ENCODE measurements at places on chromosomes 1 and 21. TPM values are rescaled to one million over a fixed set of nuclear protein-coding genes. Genes with fewer than 3 reads are reported as not detected.

HSD17B7 gene
- 6.0 TPM for polyA plus RNA-seq

LEFTY2 gene
- not detected for polyA plus RNA-seq

GRCh38 chr1:153769221-153769620, 6.0 kb upstream of the SLC27A3 start:
- no peak for DNase-seq

DNA sequence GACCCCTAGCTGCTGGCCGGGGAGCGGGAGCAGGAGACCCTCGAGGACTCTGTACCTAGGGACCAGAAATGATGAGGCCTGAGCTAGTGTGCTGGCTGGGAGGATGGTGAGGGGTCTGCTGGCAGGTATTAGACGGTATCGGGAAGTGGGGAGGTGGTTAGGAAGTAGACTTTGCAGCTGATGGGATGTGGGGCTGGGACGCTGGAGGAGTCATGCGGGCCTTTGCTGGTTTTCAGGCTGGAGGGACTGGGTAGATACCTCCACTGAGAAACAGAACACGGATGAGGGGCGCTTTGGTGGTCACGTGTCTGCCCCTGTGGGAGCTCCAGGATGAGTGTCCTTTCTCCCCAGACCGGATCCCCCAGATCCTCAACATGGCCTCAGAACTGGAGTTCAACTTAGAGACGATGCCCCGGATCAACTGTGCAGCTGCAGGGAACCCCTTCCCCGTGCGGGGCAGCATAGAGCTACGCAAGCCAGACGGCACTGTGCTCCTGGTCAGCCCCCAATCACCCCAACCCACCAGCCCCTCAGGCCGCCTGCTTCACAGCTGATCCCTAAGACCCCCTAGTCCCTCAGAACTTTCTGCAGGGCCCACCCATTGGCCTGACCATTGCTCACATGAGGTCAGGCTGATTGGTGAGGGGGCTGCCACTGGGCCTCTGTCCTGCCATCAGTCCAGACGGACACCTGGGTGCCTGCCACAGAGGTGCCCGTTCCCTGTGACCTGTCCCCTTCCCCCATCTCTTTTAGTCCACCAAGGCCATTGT, 8.0 kb downstream of the TIE1 start:
- DNase-seq, result no peak

GRCh38 chr1:184568148-184568547, 181.3 kb downstream of the C1orf21 start:
- no peak for DNase-seq

DNA sequence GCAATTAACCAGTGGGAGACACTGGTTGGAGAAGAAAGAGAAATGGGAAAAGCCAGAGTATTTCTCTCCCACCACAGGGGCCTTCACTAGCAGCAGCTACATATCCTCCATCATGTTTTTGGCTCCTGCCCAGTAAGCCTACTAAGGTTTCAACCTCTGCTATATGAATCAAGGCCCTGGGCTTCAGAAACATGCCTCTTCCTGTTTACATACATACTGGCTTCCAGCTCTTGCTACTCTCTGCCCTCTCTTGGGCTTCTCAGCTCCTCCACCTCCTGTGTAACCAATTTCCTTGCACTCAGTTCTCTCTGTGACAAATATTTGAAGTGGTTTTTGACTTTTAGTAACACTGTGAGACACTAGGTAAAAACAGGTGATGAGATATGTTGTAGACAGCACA, 80.8 kb downstream of the LRRC7 start:
- no peak for DNase-seq

GRCh38 chr21:28687586-28687985, 305.1 kb downstream of the LTN1 start:
- DNase-seq, result no peak

DNA sequence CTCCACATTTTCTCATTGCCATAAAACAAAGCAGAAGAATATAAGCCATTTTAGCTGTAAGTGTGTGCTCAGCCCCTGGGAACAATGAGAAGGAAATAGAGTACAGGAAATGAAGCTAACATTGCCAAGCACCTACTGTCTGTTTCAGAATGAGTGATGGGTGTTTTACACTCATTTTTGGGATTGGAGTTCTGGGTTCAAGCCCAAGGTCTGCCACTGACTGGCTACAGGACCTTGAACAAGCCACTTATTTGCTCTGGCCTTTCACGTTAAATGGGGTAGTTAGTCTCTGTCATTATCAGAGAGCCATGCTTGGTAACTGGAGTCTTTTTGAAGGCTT, 80.7 kb upstream of the KAZN start:
- DNase-seq, result no peak

DNA sequence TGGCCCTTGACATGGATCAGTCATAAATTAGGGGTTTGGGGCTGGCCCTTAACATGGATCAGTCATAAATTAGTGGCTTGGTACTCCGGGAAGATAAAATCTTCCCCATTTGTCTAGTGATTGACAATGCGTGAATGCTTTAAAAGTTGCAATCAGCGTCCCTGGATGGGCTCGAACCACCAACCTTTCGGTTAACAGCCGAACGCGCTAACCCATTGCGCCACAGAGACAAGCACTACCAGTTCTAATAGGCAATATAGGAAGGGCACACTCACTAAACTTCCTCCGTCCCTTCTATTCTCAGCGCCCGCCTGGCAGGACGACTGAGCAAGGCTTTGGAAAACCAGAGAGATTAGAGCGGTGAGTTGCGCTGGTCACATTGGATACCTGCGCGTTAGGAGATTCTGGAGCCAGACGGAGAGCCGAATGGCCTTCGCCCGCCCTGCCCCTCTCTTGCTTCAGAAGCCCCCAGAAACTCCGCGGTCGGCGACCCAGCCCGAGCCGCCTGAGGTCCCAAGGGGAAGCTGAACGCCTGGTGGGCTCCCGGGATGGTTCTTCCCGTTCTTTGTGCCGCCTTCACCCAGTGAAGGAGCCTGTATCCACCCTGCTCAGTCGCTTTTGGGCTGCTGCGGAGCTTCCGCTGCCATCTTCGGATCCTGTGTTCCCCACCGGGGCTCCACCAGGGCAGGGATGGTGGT, 235.9 kb downstream of the FAM72C start:
- DNase-seq, result no peak

GRCh38 chr1:240178366-240178765, 86.7 kb downstream of the FMN2 start:
- no peak for DNase-seq

GRCh38 chr1:89538361-89538760, 13.7 kb downstream of the LRRC8B start:
- no peak for DNase-seq

DNA sequence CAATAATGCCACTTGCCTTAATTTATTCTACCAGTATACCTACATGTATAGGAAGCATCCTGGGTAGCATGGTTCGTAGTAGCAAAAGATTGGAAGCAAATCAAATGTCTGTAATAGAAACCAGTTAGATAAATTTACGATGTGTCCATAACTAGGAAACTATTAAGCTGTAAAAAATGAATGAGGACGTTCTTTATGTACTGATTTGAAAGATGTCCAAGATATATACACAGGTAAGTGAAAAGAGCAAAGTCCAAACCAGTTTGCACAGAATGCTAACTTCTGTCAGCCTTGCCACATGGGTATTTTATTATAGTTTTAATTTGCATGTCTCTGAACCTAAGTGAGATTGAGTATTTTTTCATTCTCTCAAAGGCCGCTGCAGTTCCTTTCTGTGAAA, 251.8 kb upstream of the IRF2BP2 start:
- DNase-seq, result no peak

- DNase-seq, result no peak
Measured at GRCh38 chr1:15571266-15571665, 13.6 kb downstream of the AGMAT start.

DNA sequence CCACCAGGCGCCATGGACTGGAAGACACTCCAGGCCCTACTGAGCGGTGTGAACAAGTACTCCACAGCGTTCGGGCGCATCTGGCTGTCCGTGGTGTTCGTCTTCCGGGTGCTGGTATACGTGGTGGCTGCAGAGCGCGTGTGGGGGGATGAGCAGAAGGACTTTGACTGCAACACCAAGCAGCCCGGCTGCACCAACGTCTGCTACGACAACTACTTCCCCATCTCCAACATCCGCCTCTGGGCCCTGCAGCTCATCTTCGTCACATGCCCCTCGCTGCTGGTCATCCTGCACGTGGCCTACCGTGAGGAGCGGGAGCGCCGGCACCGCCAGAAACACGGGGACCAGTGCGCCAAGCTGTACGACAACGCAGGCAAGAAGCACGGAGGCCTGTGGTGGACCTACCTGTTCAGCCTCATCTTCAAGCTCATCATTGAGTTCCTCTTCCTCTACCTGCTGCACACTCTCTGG, 3.8 kb downstream of the GJB3 start:
- DNase-seq, result no peak

DNA sequence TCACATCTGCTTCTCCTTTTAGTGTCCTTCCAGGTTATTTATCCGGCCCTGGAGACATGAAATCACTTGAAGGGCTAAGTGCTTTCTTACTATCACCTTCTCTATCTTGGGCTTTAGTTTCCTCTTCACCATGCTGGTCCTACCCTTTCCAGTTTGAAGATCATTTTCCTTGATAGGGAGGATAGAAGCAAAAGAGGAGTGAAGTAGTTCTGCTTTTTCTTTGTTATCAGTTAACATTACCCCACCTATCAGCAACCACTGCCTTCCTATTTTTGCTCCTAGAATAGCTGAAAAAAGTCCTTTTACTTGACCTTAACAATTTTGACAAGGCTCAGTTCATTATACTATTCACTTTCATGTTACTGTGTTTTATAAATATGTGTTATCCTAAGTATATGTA, 19.4 kb downstream of the RGL1 start:
- DNase-seq, result no peak

DNA sequence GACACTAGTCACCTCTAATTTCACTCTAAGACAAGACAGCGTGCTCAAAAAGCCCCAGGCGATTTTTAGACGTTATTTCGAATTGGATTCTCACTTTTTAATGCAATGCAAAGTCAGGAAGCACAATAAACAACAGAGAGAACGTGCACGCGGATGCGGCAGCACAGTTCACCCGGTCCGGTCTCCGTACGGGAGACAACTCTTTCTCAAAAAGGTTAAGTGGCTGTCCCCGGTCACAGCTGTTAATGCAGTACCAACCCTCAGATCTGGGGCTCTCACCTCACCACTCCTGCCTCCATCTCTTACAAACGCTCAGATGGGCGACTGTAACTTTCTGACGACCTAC, 1.2 kb downstream of the HP1BP3 start:
- no peak for DNase-seq

All from BJ (cell line).